ENCODE measurements at places on chromosomes 4 and X.

DNA sequence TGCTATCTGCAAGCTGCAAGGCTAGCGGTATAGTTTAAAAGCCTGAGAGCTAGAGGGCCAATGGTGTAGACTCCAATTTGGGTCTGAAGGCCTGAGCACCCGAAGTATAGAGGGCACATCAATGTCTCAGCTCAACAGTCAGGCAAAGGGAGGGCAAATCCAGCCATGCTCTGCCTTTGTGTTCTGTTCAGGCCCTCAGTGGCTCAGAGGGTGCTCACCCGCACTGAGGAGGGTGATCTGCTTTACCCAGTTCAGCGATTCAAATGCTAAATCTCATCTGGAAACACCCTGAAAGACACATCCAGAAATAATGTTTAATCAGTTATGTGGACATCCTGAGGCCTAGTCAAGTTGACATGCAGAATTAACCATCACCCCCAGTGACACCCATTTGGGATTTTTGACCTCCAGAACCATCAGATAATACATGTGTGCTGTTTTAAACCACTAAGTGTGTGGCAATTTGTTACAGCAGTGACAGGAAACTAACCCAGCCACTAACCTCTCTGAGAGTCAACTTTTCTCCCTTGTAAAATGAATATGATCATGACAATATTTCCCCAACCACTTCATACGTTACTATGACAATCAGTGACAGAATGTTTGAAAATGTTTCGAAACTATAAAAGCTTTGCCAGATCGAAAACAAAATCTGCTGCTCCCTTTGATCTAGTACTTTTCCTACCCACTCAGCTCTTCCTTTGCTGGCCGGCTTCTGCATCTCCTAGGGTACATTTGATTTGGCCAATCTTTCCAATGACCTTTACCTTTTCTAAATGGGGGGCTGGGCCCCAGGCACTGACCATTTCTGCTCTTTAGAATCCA, 8.4 kb upstream of the TBL1X start:
- DNase-seq: no peak

DNA sequence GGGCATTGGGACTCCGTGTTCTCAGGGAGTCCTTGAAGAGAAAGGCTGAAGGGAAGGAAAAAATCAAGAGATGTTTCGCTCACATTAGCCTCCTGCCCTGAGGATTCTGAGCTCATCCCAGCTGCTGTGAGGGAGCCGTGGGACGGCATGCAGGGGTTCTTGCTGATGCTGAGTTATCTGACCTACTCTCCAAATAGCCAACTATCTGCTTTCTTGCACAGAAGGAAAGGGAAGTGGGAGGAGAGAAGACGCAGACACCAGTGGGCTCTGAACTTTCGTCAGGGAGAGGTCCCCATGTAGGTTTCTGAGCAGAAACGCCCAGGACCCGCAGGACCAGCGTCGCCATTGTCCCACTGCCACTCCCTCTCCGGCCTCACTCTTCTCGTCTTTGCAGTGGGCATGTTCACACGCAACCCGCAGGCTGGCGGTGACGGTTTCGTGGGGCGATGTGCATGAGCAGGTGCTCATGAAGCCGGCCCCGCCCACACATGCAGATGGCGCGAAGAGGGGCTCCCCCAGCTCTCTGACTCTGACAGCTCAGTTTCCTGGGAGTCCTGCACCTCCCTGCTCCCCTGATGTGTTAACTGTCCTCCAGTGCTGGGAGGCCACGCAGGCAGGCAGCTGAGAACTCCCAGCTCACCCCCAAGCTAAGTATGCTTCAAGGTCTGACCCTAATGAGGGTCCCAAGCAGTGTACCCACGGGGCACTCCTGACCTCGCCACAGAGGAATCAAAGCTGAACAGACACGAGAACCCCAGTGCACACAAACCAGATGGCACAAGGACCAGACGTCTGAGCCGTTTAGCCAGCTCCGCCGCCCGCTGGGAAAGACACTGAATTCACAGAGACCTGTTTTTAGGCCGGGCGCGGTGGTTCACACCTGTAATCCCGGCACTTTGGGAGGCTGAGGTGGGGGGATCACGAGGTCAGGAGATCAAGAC, 13.6 kb upstream of the ABLIM2 start:
- no peak for DNase-seq

GRCh38 chr4:164482758-164483157, 271.2 kb upstream of the SMIM31 start:
- no peak for DNase-seq

- peak; percentile 53 for DNase-seq
These were observed 639.9 kb downstream of the SPOCK3 start for GRCh38 chr4:166594326-166594946.

Data from NCI-H2081 treated with DMSO at 0.1 percent for 48 hours (cell line).